ENCODE measurements at places on chromosomes 13 and 19.

DNA sequence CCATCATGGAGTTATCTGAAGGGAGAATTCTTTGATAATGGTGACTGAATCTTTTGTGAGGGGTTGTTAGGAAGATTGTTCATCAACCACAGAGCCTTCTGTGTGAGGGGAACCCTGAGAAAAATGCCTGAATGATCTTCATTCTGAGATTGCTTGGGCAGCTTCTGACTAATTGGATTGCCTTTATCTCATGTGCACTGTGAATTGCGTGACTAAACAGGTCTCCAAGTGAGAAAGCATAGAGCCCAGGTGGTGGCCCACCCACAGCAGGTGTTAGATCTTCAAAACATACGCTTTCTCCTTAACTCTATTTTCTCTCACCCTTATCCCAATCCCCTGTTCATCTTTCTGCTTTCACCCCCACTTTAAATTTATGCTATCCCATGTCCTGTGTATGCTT is 58.3 kb downstream of the DOCK9 start:
- DNase-seq: no peak

DNA sequence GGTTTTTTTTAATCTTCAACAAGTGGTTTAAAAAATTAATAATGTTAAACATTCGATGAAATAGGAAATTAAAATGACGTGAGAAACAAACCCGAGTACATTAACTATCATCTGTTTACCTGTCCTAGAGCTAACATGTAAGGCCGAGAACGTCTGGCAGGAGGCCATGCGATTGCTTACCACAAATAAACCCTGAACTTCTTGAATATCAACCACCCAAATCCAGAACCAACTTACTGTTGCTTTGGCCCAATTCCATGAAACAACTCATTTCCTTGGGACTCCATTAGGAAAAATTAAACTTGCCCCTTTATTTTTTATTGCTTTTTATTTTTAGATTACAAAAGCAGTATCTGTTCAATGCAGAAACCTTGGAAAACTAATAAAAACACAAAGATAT is 228.9 kb upstream of the IRS2 start:
- no peak for DNase-seq

DNA sequence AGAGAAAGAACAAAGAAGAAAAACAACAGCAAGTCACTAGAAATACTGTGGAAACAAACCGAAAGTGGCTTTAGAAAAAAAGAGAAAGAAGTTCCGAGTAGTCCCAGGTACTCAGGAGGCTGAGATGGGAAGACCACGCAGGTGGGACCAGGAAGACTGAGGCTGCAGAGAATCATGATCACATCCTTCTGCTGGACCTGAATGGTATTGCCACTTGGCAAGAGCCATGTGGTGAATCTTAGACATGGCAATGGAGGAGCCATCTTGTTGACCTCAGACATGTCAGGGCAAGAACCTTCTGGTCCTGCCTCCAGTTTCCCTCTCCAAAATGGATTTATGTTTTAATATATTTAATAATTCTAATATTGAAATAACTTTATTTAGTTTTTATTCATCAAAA is 37.4 kb upstream of the ZNF724 start:
- DNase-seq: no peak

DNA sequence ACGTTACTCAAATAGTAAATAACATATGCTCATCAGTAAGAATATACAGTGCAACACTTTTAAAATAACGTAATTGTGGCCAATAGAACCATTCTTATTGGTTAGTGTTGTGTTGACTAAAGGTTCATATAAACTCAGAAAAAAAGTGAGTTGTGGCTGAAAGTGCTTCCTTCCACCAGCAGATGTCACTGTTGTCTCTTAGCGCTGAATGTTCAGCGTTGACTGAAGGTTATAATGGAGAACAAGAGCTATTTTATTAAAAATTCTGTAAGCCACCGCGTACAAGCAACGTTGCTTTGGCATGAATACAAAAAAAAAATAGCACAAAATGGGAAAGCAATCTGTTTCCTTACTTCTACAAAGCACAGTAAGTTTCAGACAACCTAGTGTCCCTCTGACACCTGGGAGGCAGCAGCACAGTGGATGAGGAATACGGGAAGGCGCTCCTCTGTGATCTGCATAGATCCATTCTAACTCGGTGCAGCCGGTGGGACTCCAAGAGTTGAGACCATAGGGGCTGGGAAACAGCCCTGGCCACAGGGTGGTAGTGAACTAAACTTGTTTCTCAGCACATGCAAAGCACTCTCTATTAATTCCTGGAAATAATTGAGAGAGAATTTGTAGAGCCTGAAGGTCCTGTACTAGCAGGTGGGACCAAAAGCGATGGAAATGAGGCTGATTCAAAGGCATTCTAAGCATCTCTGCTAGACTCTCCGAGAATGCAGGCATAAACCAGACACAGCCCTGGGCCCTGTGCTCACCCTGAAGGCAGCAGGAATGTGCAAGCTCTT is 23.9 kb upstream of the OXGR1 start:
- DNase-seq: peak; percentile 8

- DNase-seq: no peak
These were observed 6.3 kb upstream of the PVR start for GRCh38 chr19:44637390-44637764.

DNA sequence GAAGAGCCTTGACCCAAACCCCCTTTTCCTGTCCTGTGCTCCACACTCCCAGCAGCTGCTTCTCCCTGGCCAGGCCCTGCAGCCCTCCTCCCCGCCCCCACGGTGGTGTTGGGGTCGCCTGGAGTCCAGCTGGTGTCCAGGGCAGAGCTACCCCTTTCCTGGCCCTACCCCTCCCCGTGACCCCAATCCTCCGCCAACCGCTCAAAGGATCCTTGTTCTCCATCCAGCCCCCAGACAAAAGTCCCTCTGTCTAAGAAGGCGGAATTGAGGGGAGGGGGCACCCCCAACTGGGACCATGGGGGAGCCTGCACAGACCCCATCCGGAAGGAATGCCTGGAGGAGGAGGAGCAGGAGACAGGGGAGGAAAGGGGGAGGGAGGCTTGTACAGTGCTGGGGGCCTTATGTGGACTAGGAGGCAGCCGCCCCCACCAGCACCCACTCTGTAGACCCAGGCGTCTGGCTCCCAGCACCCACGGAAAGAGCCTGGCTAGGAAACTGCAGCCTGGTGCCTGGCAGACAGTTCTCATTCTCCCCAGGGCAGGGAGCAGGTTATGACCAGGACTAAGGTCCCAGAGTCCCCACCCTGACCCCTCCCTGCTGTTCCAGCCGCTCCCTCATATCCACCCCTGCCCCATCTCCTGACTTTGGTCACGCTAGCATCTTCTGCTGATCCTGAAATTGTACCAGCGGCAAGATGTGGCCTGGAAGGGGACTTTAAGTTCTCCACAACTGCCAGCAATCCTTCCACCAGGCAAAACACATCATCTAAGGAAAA is at the start of gene FXYD3:
TSS of gene FXYD3 (plus strand) at position 647 of the 775 bp plus-strand sequence. CDS start 3,554 bp downstream, outside the sequence.
- no peak for DNase-seq

DNA sequence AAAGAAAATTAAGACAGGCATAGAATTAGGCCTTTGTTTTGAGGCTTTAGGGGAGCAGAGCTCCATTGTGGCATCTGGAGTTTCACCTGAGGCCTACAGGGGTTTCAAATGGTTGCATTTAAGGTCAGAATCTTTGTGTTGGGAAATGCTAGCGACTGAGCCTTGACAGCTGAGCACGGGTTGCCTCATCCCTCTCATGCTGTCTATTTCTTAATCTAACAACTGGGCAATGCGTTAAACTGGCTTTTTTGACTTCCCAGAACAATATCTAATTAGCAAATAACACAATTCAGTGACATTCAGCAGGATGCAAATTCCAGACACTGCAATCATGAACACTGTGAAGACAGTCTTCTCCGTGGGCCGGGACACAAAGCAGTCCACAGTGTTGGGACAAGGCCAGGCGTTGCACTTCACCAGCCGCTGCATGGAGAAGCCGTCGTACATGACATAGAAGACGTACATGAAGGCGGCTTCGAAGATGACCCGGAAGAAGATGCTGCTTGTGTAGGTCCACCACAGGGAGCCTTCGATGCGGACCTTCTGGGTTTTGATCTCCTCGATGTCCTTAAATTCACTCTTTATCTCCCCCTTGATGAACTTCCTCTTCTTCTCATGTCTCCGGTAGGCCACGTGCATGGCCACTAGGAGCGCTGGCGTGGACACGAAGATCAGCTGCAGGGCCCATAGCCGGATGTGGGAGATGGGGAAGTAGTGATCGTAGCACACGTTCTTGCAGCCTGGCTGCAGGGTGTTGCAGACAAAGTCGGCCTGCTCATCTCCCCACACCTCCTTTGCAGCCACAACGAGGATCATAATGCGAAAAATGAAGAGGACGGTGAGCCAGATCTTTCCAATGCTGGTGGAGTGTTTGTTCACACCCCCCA is 3.8 kb downstream of the GJB2 start:
- DNase-seq: no peak

- no peak for DNase-seq
These were observed 6.4 kb downstream of the NUDT15 start for GRCh38 chr13:48043789-48044503.

DNA sequence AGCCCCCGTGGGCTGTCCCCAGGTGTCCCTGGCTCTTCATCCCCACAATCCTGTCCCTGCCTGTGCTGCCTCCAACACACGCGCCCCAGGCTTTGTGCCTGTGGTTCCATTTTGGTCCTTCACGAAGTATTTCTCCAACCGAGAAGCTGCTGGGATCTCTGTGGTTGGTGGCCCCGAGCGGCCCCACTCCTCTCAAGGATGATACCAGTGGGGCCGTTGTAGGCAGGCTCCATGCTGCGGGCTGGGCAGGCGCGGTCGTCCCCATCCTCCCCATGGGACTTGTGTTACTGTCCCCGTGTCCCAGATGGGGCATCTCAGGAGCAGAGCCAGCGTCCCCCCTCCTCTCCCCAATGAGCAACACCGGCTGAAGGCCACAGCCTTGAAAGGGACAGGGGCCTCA is 3.7 kb upstream of the ZNF554 start:
- no peak for DNase-seq

DNA sequence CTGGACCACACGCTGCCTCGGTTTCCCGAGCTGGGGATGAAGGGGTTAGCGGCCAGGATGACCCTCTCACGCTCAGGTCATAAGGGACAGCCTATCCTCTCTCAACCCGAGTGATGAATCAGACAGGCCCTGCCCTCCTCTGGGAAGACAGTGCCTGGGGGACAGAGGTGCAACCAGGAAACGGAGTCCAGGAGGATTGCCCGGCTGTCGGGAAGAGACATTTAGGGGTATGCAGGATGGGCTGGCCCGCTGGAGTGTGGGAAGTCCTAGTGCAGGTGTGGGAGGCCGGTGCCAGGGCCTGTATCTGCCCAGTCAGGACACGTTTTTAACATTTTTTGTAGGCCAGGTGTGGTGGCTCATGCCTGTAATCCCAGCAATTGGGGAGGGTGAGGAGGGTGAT is 8.3 kb downstream of the LSM7 start:
- no peak for DNase-seq

DNA sequence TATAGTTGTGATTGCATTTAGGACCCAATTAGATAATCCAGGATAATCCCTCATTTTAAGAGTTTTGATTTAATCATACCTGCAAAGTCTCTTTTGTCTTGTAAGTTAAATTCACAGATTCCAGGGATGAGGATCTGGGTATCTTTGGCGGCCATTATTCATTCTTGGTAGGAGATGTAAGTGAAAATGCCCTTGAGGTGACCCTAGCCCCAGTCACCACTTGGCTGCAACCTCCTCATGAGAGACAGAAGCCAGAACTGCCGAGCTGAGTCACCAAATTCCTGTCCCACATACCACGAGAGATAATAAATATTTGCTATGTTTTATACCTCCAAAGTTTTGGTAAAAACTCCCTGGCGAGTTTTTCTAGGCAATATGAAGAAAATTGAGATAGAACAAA is 389.4 kb downstream of the RFC3 start:
- DNase-seq: no peak

DNA sequence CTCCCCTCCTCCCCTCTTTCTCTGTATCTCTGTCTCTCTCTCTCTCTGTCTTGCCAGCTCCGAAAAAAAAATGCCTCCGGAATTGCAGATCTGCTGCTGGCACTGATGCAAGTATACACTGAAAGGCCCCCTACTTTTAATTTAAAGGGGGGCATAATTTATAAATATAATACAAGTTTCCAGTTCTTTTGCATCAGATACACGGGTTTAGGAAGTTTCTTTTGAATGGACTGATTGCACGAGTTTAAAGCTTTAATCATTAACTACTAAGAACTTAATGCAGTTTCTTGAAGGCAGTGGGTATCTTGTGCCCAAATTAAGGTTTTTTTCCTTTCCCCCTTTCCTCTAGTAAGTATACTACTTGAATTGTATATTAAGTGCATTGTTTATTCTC is 1.4 kb downstream of the FGF9 start:
- DNase-seq: no peak

GRCh38 chr13:45861322-45861721 is 9.8 kb upstream of the SIAH3 start:
- DNase-seq: no peak

DNA sequence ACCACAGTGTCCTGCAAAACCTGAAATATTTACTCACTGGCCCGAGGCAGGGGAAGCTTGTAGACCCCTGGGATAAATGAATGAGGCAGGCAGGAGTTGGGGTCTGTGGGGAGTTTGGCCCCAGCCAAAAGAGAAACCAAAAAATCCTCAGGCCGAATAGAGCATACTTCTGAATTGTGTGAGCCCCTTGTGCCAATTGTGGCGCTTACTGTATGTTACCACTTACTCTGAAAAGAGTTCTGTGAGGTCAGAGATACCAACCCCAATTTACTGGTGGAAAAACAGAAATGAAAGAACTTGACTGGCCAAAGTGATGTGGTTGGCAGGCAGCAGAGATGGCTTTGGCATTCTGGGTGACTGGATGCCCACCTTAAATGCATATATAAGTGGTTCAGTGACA is 6.9 kb downstream of the CARM1 start:
- no peak for DNase-seq

DNA sequence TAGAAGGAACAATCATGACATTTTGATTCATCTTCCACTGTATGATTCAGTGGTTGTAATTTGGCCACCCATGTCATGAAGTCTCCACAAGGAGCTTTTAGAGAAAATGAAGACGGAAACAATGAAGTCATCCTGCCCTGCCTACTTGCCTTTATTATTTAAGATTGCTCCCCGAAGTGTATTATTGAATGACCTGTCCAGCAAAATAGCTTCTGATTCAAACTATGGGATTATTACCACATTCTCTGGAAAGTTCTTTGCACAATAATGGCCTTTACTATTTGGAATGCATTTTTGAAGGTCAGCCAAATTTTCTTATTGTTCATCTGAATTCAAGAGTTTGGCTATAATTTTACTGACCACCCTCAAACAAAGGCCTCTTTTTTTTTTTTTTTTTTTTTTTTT is 77.8 kb upstream of the RFC3 start:
- no peak for DNase-seq
